ENCODE measurements at places on chromosomes 1 and 21.

GRCh38 chr1:202107321-202107761 lies 15.4 kb upstream of the GPR37L1 start:
- DNase-seq, result peak; percentile 56

GRCh38 chr21:39658066-39658465 lies 45.3 kb downstream of the B3GALT5 start:
- no peak for DNase-seq

- no peak for DNase-seq
Measured at GRCh38 chr1:162090378-162090777, 20.9 kb downstream of the NOS1AP start.

DNA sequence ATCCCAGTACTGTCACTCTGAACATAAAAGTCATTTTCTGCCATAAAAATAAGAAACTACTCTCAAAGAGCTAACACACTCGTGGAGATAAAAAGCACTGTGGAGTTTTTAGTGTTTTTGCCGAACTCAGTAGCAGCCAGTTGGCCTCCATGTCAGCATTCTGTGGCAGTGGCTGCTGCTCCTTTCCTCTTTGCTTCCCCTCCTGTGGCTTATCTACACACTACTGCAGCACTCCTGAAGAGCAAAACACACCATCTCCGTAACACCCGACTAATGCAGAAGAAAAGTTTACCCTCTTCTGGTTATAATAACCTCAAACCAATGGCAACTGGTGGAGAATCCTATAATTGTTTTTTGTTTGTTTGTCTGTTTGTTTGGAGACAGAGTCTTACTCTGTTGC lies 44.9 kb downstream of the RAB3GAP2 start:
- DNase-seq, result no peak

DNA sequence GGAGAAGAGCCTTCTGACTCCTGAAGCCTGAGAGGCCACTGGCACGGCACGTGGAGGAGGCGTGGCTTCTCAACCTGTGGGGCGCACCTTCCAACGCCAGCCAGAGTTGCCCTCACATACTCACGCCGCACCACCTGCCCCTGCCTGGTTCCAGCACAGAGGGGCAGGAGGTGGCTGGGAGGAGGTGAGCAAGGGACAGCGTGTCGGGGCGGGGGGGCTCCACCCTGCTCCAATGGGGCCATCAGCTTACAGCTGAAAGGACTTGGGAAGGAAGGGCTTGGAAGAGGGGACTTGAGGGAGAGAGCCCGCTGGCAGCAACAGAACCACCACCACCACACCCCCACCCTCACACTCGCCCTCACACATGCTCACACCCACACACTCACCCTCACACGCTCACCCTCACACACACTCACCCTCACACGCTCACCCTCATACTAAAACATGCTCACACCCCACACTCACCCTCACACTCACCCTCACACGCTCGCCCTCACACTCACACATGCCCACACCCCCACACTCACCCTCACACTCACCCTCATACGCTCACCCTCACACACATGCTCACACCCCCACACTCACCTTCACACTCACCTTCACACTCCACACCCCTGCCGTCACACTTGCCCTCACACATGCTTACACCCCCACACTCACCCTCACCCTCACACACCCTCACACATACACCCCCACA lies 41.6 kb upstream of the EDN2 start:
- no peak for DNase-seq

- no peak for DNase-seq
Measured at GRCh38 chr1:204894606-204895005, 23.9 kb downstream of the NFASC start.

- no peak for DNase-seq
Measured at GRCh38 chr1:49181033-49181432, 404.3 kb upstream of the BEND5 start.

GRCh38 chr1:89022167-89022959 lies at the start of gene GBP3:
GBP3 (minus strand) TSS chr1:89022866; CDS start chr1:89020721, 2,145 bp downstream.
- DNase-seq, result no peak

- no peak for DNase-seq
Measured at GRCh38 chr1:232751393-232752140, 53.6 kb upstream of the MAP10 start.

GRCh38 chr1:175399795-175400194 lies 207.2 kb upstream of the KIAA0040 start:
- DNase-seq, result no peak

- peak; percentile 38 for DNase-seq
Measured at GRCh38 chr1:212623603-212624002, 15.0 kb downstream of the ATF3 start.

GRCh38 chr1:206774093-206774492 lies 1.8 kb upstream of the IL10 start:
- DNase-seq, result no peak

DNA sequence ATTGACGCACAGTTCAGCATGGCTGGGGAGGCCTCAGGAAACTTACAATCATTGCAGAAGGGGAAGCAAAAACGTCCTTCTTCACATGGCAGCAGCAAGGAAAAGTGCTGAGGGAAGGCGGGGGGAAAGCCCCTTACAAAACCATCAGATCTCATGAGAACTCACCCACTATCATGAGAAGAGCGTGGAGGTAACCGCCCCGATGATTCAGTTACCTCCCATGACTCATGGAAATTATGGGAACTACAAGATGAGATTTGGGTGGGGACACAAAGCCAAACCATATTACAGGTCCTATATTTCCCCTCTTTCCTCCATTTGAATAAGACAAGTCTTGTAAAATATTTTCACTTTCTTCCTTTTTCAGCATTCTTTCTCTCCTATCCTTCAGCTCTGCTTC lies 7.7 kb upstream of the TTLL7 start:
- no peak for DNase-seq

GRCh38 chr1:36990928-36991327 lies 43.4 kb downstream of the GRIK3 start:
- no peak for DNase-seq
